ENCODE measurements at places on chromosomes 3 and 15.

DNA sequence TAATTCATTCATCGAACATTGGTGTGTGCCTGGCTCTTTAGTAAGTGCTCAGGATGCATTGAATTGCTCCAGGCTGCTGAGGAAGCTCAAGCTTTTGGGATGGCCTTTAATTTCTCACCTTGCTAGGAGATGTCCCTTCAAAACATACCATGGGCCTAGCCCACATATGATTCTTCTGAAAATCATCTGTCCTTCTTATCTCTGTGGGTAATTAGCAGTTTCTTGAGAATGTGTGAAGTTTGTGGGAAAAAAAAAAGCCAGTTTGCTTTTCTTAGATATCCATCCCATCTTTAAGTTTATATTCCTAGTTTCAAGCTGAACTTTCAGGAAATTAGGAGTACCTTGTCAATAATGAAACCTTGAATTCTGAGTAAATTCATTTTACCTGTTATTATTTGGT lies 532.3 kb upstream of the SUCLG2 start:
- no peak for DNase-seq

- DNase-seq: no peak
These were observed 44.1 kb upstream of the CBLB start for GRCh38 chr3:105912891-105913290.

DNA sequence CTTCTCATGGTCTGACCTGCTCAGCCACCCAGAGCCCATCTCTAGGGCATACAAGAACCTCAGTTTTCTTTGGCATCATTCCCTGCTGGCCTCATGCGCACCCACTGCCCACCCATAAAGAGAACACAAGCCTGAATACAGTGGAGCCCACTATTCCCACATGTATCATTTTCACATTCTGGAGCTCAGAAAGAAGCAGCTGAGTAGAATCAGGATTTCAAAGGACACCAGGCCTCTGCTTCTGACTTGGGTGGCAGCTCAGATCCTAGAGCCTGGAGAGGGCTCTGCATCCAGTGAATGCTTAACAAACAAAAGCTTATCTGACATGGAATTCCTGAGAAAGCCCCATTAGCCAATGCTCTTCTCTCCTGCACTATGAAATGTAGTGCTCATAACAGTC lies 34.7 kb downstream of the RBP2 start:
- DNase-seq: no peak

DNA sequence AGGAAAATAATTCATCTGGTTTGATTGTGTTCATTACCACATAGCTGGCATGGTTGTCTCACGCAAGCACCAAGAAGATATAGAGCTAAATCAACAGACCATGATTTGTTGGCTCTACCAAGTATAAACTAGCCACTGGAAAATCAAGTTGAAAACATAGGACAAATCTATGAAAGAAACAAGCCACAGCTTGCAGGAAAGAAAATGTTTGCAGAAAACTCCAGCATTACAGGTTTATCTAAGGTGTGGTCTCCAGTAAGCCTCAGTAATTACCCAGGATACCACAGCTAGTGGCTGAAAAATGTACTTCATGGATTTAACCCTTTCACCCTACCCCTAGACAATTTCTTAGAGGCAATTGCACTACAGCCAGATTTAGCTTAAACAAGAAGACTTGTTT lies 340.6 kb downstream of the SOX2 start:
- no peak for DNase-seq

DNA sequence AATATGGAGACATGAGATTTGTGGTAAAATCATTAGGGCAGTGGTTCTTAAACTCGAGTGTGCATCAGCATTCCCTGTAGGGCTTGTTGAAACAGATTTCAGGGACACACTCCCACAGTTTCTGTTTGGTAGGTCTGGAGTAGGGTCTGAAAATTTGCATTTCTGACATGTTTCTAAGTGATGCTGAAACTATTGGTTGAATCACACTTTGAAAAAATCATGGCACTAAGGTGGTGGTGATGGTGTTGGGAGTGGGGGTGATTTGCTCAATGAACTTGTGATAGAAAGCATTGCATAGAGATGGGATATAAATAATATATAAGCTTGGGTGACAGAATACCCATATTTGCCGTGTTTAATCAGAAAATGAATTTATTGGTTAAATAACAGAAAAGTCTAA lies 11.3 kb downstream of the MITF start:
- no peak for DNase-seq

DNA sequence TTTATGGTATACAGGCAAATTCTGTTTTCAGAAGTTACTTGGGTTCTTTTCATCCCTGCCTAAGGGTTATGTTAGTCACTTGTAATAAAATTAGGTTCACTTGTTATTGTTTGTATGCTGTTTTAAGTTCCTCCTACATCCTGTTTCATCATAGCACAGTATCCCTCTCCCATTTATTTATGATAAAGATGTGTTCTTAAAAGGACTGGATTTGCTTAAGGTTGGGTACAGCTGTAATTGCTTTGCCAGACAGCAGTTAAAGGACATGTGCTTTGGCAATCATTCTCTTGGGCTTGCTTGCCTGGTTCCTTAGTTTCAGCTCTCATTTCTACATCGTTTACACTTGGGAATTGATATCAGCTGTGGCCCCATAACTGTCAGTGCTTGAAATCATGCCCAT lies 11.7 kb downstream of the ATP2C1 start:
- DNase-seq: no peak

- DNase-seq: no peak
These were observed 521.0 kb upstream of the MDFIC2 start for GRCh38 chr3:70833239-70833960.

DNA sequence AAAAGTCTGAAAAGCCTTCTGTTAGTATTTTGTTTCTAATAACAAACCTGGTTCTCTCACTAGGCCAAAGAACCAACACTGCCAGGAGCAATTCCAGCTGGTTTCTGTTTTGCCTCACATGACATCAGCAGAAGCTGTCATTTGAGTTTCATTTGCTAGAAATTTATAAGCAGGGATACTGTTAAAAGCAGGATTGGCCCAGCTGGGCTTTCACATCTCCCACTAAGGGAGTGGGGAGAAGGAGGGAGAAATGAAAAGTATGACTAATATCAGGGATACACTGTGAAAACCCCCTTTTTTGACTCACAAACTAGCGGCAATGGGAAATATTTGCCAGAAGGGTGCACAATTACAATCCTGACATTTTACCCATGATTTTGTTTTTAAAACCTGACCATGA lies 5.3 kb downstream of the CCDC80 start:
- no peak for DNase-seq

DNA sequence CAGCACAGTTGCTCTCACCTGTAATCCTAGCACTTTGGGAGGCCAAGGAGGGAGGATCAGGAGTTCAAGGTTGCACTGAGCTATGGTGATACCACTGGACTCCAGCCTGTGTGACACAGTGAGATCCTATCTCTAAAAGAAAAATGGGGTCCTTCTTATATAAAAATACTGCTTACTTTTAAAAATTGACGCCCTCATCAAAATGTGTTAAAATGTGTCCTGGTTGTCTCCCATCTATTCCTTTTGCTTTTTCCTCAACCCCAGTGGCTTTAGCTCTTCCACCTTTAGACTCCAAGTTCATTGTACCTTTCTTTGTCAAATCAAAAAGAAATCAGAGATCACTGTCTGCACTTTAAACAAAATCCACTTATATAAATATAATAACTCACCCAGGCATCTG lies 60.3 kb upstream of the GPD1L start:
- no peak for DNase-seq

GRCh38 chr3:115670911-115671310 lies 47.6 kb downstream of the GAP43 start:
- DNase-seq: no peak

GRCh38 chr3:48656841-48657281 lies 5.8 kb downstream of the CELSR3 start:
- no peak for DNase-seq

- no peak for DNase-seq
These were observed 119.5 kb upstream of the SPATA12 start for GRCh38 chr3:56940976-56941375.

- no peak for DNase-seq
These were observed 12.4 kb downstream of the GLYCTK start for GRCh38 chr3:52299879-52300611.

GRCh38 chr3:48034000-48034516 lies 17.8 kb upstream of the MAP4 start:
- no peak for DNase-seq

DNA sequence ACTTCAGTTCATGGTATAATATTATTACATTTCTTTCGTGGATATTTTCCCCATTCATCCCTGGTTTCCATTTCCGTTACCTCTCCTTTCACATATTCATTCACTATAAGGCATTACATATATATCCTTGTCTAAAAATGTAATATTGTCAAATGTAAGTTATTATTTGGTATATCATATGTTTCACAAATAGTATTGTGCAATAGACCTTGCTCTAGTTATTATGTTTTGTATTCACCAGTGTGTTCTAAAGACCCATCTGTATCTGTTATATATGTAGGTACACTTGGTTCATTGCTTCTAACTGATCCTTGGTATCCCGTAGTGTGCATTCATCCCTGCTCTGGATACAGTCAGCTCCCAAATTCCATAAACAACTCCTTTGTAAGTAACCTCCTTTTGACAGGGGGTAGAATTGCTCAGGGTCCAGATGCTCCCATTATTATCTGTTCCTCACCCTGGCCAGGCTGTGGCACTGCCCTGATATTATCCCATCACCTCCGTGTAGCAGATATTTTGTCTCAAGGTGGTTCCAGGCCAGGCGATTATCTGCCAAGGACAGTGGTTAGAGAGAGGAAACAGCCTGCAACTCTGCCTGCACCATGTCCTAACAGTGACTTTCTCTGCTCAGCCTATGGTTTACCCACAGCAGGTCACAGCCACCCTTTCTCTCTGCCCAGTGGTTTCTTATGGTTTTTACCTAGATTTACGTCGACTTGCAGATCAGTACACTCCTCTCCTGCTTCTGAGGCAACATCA lies 29.2 kb downstream of the PAQR9 start:
- no peak for DNase-seq

GRCh38 chr3:65888980-65889706 lies 149.6 kb downstream of the MAGI1 start:
- no peak for DNase-seq

- DNase-seq: no peak
These were observed 337.4 kb downstream of the IL5RA start for GRCh38 chr3:2772803-2773202.

- DNase-seq: no peak
These were observed 193.2 kb upstream of the TPRG1 start for GRCh38 chr3:188978421-188979171.

- no peak for DNase-seq
These were observed 237.5 kb upstream of the STT3B start for GRCh38 chr3:31295150-31295765.

GRCh38 chr15:44188795-44189194 lies 6.3 kb downstream of the FRMD5 start:
- DNase-seq: no peak
